Kidney epithelial cell (primary cell): ENCODE measurements at places on chromosomes 3 and 15.

GRCh38 chr15:25985165-25985564, 122.0 kb upstream of the ATP10A start:
- no peak for DNase-seq

DNA sequence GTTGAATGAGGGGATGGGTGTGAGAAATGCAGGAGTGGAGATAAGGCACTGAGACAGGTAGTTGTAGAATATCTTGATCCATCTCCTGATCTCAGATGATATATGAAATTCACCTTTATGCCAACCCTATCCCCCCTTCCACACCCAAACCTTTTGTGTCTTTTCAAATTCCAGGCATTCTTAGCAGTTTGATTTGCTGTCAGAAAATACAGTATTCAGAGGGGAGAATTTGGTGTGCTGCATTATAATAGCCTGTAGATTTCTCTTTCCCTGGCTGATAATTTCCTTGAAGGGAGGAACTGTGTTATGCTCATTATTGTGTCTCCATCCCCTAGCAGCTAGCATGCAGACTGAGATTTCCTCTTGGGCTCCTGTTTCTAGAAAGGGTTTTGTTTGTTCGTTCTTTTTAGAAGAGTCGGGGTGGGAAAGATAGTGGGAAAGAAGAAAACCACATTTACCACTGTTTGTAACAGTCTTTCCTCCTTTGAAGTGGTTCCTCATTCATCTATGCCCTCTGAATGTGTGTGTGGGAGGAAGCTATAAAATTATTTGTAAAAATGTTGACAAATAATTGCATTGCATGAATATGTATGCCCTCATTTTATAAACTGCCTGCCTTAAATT, 373.4 kb downstream of the DIPK2A start:
- DNase-seq: no peak

DNA sequence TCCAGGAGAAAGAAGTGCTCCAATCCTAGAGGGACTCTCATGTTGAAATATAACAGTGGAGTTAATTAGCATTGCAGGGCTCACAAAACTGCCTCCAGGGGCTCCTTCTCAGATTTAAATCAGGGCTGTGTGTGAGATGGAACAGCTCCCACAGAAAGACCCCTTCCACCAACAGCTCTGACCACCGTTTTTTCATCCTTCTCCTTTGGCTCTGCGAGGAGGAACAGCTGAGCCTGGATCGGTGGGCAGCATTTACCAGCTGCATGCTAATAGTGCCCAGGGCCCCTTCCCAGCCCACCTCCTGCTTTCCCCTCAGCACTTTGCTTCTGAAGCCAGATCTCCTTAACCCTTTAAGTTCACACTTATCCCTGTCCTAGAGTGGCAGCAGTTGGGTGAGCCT, 119.2 kb upstream of the UBE2E1 start:
- no peak for DNase-seq

- DNase-seq: no peak
Measured at GRCh38 chr3:65350801-65351476, 663.1 kb upstream of the ADAMTS9 start.

GRCh38 chr3:11185564-11186317, 31.4 kb downstream of the HRH1 start:
- peak; percentile 63 for DNase-seq

- DNase-seq: no peak
Measured at GRCh38 chr3:61701011-61701410, 139.6 kb downstream of the PTPRG start.

DNA sequence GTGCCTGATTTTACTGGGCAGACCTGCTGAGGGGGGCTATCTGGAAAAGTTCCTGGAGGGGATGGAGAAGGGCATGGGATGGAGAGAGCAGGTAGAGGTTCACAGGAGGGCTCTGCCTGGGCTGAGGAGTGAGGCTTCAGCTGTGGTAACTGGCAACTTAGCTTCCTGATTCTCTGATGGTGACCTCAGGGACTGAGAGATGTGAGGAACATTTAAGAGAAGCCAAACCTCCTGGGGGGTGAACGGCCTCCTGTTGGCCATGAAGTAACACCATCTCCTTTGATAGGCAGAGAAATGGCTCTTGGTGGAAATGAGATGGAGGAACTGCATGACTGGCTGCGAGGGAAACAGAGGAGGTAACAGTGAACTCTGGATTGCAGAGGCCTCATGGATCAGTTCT, 97.3 kb upstream of the ROPN1 start:
- no peak for DNase-seq

DNA sequence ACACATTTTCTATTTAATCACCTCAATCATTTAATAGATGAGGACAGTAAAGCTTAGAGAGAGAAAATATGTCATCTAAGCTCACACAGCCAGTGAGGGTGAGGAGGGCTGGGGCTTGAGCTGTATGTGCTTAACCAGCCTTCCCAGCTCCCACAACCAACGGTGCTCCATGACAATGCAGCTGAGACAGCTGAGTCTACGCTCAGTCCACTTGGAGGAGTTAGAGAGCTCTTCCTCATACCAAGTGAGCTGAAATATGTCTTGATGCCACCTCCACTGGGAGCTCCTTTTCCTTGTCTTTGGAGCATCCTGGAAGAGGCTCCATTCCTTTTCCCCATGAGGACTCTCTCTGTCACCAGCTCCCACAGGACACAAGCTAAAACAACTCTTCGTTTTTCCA, 9.3 kb downstream of the HOMER2 start:
- DNase-seq: no peak

GRCh38 chr15:66704019-66704802, 2.2 kb downstream of the SMAD6 start:
- no peak for DNase-seq

- DNase-seq: no peak
Measured at GRCh38 chr15:93894438-93895036, 336.8 kb upstream of the MCTP2 start.
